ENCODE measurements at places on chromosomes 16 and 17. TPM values are rescaled to one million over a fixed set of nuclear protein-coding genes. Genes with fewer than 3 reads are reported as not detected.

VAMP2 gene
- total RNA-seq = 9.5 TPM

NPW gene
- 2.5 TPM for total RNA-seq

PRR35 gene
- not detected for total RNA-seq

EIF5A gene
- 682 TPM for total RNA-seq

All from smooth muscle cell of trachea (primary cell).